ENCODE measurements at places on chromosomes 12 and 14.

DNA sequence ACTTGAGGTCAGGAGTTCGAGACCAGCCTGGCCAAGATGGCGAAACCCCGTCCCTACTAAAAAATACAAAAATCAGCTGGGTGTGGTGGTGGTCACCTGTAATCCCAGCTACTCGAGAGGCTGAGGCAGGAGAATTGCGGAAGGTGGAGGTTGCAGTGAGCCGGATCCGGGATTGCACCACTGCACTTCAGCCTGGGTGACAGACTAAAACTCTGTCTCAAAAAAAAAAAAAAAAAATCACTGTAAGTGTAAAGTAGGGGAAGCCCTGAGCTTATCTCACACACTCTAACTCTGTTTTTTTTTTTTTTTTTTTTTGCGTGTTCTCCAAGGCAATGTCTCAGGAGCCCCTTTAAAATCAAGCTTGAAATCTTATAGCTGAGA lies 421 bp upstream of the RBMS2 start:
- DNase-seq = no peak

DNA sequence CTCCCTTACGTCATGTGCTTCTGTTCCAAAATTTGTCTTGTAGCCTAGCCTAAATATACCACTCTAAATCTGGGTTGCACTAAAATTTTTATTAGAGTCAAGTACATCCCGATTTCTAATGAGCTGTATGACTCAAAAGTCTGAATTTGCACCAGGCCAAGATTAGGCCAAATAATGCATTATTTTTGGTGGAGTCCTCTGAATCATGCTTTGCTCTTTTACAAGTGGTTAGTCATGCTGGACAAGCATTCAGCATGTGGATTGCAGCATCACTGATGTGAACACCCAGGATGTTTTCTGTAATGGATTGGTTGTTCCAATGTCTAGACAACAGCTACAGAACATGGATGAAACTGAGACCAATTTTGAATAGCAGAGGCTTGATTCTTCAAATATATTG lies 23.7 kb downstream of the HEBP1 start:
- DNase-seq = no peak

DNA sequence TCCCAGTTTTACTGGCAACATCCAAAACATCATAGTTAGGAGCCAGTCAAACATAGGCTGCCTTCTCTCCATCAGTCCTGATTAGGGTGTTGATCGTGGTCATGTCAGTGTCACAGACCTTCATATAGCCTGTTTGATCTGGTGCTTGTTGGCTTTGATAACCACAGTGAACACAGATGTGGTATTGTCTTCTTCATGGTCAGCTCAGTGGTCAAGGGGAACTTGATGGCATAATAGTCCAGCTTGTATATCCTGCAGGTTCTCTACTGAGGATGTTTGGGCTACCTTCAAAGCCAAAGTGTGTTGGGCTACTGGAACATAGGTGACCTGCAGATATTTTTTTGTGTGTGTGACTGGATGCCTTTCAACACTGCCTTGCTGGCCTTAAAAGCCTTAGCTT lies 21.7 kb downstream of the PRORP start:
- no peak for DNase-seq

DNA sequence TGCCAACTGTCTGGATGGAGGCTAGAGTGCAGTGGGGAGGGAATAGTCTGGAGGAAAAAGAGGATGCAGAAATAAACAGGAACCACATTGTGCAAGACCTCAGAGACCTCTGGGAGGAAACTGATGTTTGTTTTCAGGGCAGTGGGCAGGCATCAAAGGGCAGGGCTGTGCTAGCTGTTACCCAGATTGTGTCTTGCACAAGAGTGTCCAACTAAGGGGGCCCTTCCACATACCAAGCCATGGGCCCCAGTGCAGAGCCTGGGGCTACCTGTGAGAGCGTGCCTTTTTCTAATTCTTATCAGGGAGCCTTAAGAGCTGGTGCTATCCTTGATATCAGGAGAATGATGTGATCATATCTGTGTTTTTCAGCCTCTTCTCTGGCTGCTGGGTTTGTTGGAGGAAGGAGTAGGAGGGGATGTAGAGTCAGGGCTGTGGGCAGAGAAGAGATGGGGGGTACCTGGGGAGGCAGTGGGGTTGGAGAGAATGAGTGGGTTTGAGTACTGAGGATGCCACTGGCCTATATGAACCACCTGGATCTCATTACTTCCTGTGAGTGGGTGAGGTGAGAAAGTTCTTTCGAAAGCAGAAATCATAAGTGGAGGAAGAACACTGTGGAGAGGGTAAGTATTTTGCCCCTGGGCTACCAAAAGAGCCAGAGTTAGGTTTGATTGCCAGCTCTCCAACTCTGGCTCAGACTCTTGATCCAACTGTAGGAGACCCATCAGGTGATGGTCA lies 259.2 kb upstream of the CRY1 start:
- no peak for DNase-seq

DNA sequence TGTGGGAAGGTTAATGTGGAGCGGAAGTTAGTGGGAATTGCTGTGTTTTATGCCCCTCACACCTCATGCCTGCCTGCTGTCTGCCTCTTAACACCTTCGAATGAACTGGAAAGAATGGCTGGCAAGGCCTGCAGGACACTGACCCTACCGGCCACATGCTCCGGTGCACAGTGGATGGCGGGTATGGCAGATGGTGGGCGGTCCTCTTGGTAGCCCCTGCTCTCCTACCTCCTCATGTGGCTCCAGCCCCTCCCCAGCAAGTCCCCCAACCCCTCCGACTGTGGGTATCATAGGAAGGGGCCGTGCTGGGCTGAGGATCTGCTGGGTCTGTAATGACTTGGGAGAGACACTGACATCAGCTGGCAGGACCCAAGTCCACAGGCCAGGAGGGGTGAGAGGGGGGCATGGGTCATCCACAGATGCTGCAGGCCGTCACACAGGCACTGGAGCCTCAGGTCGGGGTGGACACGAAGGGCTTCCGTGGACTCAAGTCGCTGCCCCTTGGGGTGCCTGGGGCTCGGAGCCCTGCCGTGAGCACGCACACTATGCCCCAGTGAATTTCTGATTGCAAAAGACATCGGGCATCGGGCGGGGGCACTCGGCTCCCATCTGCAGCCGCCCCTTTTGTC lies 77.4 kb downstream of the KIF26A start:
- DNase-seq = no peak

All from NAMALWA (cell line).